ENCODE measurements at places on chromosomes 4 and X.
A peak's percentile ranks its signal among the peaks of the same experiment; 100 is the strongest.

DNA sequence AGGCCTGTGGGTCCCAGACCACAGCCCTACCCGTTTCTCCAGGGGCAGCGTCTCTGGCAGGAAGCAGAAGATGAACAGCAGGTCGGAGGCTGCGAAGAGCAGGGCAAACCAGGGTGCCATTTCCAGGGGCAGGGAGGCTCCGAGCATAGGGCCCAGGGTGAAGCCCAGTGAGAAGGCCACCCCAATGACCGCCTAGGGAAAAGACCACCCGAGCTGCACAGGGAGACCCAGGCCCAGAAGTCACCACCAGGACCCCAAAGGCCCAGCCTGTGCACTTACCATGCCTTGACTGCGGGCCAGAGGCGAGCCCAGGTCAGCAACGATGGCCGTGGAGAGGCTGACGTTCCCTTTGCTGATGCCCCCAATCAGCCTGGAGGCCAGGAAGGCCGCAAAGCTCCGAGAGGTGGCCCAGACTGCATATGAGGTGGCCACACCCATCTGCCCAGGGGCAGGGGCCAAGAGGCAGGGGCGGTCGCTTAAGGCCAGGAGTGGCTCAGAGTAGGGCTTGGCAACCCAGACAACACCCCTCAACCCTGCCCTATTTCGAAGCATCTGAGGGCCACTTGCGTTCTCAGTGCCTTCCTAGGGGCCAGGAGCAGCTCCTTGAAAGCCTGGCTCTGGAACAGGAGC, 30.8 kb downstream of the NOP14 start:
- DNase-seq, result no peak

DNA sequence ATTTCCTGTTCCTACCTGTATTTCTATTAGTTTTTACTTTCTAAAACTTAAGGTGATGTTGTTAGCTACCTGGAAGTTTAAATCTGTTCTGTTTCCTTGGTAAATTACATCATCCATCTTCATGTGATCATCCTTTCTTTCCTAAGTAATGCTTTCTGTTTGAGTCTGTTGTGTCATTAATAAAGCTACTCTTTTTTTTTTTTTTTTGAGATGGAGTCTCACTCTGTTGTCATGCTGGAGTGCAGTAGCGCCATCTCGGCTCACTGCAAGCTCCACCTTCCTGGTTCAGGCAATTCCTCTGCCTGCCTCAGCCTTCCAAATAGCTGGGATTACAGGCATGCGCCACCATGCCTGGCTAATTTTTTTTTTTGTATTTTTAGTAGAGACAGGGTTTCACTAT, 73.3 kb downstream of the FIP1L1 start:
- DNase-seq, result no peak

DNA sequence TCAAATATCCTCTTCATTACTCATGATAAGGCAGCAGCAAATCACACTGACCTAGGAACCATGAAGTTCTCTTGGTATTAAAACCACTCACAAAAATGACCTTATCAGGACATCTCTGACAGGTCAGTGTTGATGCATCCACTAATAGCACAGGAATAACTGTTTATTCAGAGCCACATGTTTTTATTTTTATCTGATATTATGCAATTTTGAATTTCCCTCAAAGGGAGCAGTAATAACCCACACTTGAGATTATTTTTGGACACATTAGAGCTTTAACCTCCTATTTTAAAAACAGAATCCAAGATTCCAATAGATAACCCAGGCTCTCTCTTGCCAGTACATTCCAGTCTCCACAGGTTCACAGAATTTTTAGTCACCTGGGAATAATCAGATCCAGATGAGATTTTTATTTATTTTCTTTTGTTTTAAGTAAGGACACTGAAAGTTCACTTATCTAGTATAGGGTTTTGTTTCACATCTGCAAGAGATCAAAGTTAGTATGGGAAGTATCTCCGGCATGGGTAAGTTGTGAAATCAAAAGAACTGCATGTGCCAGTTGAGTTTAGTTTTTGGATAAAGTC, 36.3 kb upstream of the MYOZ2 start:
- DNase-seq, result no peak

- DNase-seq, result no peak
These were observed 9.5 kb downstream of the HPRT1 start for GRCh38 chrX:134469486-134469885.

DNA sequence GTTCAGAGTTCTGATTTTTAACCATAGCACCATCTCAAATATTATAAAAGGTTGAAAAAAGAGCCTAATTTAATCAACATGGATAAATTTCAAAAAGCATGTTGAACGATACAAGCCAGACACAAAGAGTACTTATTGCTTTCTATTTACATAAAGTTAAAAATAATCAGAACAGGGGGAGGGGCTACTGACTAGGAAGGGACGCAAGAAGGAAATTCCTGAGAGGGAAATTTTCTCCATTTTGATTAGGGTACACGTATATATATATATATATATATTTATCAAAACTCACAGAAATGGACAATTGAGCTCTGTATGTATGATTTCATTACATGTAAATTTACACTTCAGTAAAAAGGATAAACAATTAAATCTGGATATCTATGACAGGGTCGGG, 482 bp upstream of the MBTPS2 start:
- no peak for DNase-seq

DNA sequence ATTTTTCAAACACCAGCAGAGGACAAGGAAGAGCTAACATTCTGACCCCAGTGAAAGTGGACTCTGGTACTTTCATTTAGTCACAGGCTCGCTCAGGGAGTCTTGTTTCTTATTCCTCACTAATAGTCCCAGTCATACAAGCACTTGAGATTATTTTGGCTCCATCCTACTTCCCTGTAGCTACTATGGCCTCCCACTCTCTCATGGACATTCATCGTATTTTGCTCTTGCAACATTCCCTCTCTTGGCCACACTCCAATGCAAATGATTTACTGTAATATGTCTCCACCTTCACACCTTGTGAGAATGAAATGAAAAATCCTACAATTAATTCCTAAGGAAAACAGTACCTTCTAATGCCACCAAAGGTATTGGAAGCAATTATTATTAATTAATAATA, 21.3 kb downstream of the PLRG1 start:
- no peak for DNase-seq

DNA sequence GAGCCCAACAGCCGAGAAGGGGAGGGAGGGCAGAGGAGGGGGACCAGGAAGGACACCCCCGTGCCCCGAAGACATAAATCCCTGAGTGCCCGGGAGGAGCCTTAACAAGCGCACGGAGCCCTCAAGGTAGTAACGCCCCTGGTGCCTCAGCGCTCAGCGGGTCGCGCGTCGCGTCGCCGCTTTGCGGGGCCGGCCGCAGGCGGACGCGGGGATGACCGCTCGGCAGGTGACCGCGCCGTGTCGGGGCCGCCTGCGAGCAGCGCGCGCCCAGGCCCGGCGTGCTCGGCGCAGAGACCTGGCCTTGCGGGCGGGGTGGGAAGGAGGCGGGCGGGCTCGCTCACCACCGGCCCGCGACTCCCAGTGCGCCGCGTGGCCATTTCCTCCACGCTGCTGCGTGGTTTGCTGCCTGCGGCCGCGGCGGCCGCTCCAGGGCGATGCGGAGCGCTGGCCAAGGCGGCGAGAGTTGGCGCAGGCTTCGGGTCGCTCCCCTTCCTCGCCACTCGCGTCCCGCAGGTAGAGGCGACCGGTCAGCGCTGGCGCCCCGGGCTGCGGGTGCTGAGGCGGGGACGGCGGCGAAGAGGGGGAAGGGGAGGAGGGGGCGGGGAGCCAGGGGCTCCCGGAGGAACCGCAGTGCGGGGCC, 632 bp downstream of the CCSER1 start:
- DNase-seq, result no peak

GRCh38 chr4:110644008-110644407, 21.1 kb upstream of the PITX2 start:
- DNase-seq, result no peak

DNA sequence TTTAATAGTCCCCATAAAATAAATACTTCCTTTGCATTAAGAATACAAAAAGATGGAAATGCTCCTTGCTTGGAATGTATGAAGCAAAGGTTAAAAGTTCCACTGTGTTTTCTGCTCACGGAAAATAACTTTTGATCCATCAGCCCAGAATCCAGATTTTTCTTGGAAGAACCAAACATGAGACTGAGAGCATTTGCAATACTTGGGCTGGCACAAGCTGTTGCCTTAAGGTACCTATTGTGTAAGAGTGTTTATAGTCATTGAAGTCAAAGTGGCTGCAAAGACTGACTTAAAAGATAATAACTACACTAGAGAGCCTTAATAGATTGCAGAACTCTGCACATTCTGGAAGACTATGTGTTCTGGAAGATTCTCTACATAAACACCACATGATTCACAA, 281.4 kb downstream of the RAB28 start:
- no peak for DNase-seq

GRCh38 chrX:9576059-9576458, 111.2 kb downstream of the TBL1X start:
- no peak for DNase-seq

GRCh38 chr4:171281359-171281758, 531.8 kb upstream of the GALNTL6 start:
- no peak for DNase-seq

GRCh38 chrX:118975831-118976598, 1.6 kb downstream of the LONRF3 start:
- no peak for DNase-seq

DNA sequence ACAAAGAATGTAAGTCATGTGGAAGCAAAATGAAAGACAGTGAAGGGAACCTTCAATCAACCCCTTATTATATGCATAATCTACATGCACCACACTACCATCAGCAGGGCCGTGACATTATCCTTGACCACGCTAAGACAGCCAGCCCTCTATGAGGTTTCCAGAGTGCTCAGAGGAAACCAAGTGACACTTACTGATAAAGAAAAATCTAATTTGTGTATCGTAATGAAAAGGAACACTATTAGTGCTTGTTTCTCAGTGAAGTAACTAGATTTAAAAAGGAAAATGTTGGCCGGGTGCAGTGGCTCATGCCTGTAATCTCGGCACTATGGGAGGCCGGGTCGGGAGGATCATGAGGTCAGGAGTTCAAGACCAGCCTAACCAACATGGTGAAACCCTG, 56.4 kb downstream of the ABCG2 start:
- no peak for DNase-seq

DNA sequence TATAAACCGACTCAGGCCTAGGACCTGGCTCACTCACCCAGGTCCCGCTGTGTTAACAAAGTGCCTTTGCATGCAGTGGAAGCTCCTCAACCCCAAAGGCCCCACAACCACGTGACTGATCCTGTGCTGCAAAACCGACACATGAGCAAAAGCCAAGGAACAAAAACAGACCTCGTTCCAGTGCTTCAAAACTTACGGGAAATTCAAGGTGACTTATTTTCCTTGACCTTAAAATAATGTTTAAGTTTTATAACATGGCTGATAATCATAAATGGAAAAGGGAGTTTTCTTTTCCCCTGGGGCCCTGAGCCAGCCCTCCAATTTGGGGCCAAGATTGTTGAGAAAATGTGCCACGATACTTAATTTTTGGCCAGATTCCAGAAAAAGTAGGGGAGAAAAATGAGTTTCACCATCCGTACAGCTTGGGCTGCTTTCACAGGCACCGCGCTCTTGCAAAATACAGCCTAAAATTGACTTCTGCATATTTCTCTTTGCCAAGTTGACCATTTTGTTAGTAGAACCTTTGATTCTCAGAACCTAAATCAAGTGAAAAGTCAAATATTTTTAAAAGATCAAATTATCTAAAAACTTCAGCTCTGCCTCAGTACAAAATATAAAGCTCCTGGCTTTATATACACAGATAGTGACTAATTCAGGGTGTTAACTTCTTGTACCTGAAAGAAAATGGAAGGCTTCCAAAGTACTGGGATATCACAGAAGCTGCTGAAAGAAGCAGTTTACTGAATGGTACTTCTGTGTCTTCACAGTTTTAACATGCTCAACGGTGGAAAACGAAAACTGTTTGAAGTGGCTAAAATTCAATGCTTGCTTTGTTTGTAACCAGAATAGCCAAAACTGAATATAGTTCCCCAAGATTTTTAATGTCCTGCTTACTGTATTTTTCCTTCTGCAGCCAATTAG, 93.8 kb downstream of the APBB2 start:
- DNase-seq, result peak; percentile 62

- no peak for DNase-seq
These were observed 60.7 kb downstream of the PPP3CA start for GRCh38 chr4:101286663-101287062.

- no peak for DNase-seq
These were observed 51.4 kb downstream of the SGMS2 start for GRCh38 chr4:107876099-107876498.

DNA sequence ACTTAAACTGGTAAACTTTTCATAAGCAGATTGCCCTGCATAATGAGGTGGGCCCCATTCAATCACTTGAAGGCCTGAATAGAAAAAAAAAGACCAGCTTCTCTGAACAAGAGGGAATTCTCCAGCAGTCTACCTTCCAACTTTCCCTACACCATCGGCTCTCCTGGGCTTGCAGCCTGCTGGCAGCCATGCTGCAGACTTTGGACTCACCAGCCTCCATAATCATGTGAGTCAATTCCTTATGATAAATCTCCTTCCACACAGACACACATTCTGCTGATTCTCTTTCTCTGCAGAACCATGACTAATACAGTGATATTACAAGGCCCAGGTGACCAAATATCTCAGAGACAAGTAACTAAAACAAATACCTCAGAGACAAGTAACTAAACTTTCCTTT, 113.8 kb upstream of the WDR17 start:
- no peak for DNase-seq

DNA sequence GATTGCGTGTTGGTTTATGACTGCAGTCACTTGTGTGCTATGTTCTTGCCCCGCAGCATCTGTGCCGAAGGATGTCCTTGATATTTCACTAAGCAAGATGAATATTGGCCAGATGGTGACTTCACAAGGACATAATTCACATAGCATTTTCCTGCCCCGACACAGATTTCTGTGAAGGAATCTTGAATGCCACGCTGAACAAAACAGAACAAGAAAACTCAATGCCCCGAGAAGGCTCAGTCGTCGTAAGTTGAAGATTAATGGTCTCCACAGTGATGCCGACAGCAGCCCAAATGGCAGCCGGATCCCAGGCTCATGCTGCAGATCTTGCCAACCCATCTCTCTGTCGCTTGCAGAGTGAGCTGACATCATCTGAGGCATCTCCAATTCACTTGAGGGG, 145.9 kb downstream of the CPEB2 start:
- DNase-seq, result no peak

DNA sequence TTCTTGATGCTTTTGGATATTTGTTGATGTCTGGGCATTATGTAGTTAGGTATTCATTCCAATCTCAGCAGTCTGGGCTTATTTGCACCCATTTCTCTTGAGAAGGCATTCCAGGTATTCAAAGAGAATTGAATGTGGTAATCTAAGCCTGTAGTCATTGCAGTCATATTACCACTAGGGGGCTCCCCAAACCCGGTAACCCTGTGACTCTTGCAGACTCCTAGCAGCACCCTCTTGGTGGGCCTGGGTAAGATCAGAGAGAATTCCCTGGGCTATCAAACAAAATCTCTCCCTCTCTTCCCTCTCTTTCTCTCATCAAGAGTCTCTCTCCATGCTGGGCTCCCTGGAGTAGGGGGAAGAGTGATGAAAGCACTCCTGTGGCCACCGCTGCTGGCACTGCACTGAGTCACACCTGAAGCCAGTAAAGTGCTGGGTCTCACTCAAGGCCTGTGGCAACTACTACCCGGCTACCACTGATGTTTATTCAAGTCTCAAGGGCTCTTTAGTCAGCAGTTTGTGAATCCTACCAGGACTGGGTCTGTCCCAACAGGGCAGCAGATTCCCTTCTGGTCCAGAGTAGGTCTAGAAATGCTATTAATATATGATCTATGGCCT, 187.7 kb upstream of the NUDT10 start:
- no peak for DNase-seq

GRCh38 chr4:101790521-101791181, at the start of gene BANK1:
Gene BANK1, plus strand, starts transcription at chr4:101790730. Its CDS starts 151 bp downstream, at chr4:101790881.
- no peak for DNase-seq

- DNase-seq, result no peak
These were observed 90.0 kb upstream of the GATB start for GRCh38 chr4:151850791-151851213.
